A549 treated with DMSO at 1 μM for 4 hours (cell line): ENCODE measurements at places on chromosomes 5 and 9. TPM values are rescaled to one million over a fixed set of nuclear protein-coding genes. Genes with fewer than 3 reads are reported as not detected.

SPATA31E1 gene
- total RNA-seq = 0.04 TPM in 1 of 5 replicates, not detected in the others

RGS14 gene
- 2.9 to 8.2 TPM (median 6.1 TPM) in 5 replicates for total RNA-seq

OTP gene
- 0.06 to 0.08 TPM (median 0.08 TPM) in 5 replicates for total RNA-seq

PNPLA7 gene
- 0.63 to 1.2 TPM (median 0.83 TPM) in 5 replicates for total RNA-seq

HSPB3 gene
- not detected in 5 replicates for total RNA-seq

PCDHGC5 gene
- 0.05 TPM in 1 of 5 replicates, not detected in the others for total RNA-seq

TTC23L gene
- 0.05 to 0.33 TPM (median 0.22 TPM) in 4 of 5 replicates, not detected in the other for total RNA-seq

FAM169A gene
- total RNA-seq = 4.8 to 9.2 TPM (median 7.2 TPM) in 5 replicates

CREBRF gene
- total RNA-seq = 2.0 to 3.4 TPM (median 2.5 TPM) in 5 replicates

THBS4 gene
- 0.23 TPM in 1 of 5 replicates, not detected in the others for total RNA-seq

TNFSF8 gene
- not detected in 5 replicates for total RNA-seq

TEK gene
- total RNA-seq = 0.05 to 0.15 TPM (median 0.07 TPM) in 5 replicates

GOLGA1 gene
- total RNA-seq = 10.0 to 12.3 TPM (median 10.8 TPM) in 5 replicates

CBY3 gene
- total RNA-seq = not detected in 5 replicates

ZCCHC10 gene
- 27.0 to 34.7 TPM (median 30.1 TPM) in 5 replicates for total RNA-seq

ANKH gene
- 16.2 to 25.2 TPM (median 23.2 TPM) in 5 replicates for total RNA-seq
